SK-MEL-5 (cell line): ENCODE measurements at places on chromosomes 11 and 22. TPM values are rescaled to one million over a fixed set of nuclear protein-coding genes. Genes with fewer than 3 reads are reported as not detected.

Gene CHORDC1
- total RNA-seq, result 31.0 and 32.0 TPM in 2 replicates

Gene ABCC8
- total RNA-seq, result 0.32 TPM in 1 of 2 replicates, not detected in the other

Gene OR10S1
- not detected in 2 replicates for total RNA-seq

Gene RHOD
- total RNA-seq, result not detected in 2 replicates

Gene IL10RA
- not detected in 2 replicates for total RNA-seq

Gene KAT5
- 37.8 and 42.0 TPM in 2 replicates for total RNA-seq

Gene OR4D5
- not detected in 2 replicates for total RNA-seq

Gene MMP8
- total RNA-seq, result 30.1 and 31.6 TPM in 2 replicates

Gene TMPRSS5
- total RNA-seq, result 2.0 and 2.3 TPM in 2 replicates

Gene LINC01488
- 3.6 and 4.4 TPM in 2 replicates for total RNA-seq

Gene UPK3A
- not detected in 2 replicates for total RNA-seq

Gene LIF
- total RNA-seq, result 3.2 and 3.4 TPM in 2 replicates

Gene CCDC87
- 0.08 and 0.24 TPM in 2 replicates for total RNA-seq

Gene OR52I2
- not detected in 2 replicates for total RNA-seq

Gene SCUBE2
- total RNA-seq, result 2.0 and 2.6 TPM in 2 replicates

Gene PACS1
- 9.0 and 12.0 TPM in 2 replicates for total RNA-seq

Gene PYGM
- 0.05 and 0.08 TPM in 2 replicates for total RNA-seq

Gene TRIM48
- 2.4 and 3.0 TPM in 2 replicates for total RNA-seq

Gene USH1C
- total RNA-seq, result not detected in 2 replicates
